ENCODE measurements at places on chromosomes 1 and 21.

- no peak for DNase-seq
These were observed 29.3 kb downstream of the C1orf141 start for GRCh38 chr1:67105508-67105907.

GRCh38 chr1:198957044-198957443 is 318.2 kb downstream of the PTPRC start:
- DNase-seq: no peak

GRCh38 chr21:10466200-10466599 is 55.2 kb upstream of the TPTE start:
- no peak for DNase-seq

GRCh38 chr1:193325771-193326170 is 139.4 kb upstream of the B3GALT2 start:
- DNase-seq: no peak

DNA sequence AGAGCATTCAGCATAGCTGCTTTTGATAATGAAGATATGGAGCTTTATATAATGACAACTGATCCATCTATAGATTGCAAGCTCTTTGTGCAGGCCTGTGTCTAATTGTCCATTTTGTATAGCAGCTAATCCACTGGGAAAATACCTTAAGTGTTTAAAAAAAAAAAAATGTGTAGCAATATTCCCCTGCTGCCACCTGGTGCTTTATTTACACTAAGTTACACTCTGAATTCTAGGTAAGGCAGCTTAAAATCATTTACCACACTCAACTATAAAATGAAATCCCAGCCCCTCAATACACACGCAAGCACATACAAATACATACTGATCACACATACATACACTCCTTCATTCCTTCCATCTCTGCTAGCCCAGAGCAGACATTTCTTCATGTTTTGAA is 49.1 kb upstream of the BCL9 start:
- peak; percentile 7 for DNase-seq

GRCh38 chr1:41504114-41505035 is 19.9 kb upstream of the EDN2 start:
- DNase-seq: peak; percentile 58
